Sigmoid colon (tissue), 7 donors: ENCODE measurements at places on chromosomes 16 and 17. TPM values are rescaled to one million over a fixed set of nuclear protein-coding genes. Genes with fewer than 3 reads are reported as not detected.

The TGFB1I1 gene
- 124 TPM for total RNA-seq

The SOST gene
- not detected for total RNA-seq

The CACNG1 gene
- total RNA-seq, result not detected

GRCh38 chr17:3911271-3912053 lies 4.8 kb downstream of the P2RX1 start:
- DNase-seq, result no peak

GRCh38 chr17:9472094-9472493 lies 103.5 kb downstream of the STX8 start:
- no peak for DNase-seq

DNA sequence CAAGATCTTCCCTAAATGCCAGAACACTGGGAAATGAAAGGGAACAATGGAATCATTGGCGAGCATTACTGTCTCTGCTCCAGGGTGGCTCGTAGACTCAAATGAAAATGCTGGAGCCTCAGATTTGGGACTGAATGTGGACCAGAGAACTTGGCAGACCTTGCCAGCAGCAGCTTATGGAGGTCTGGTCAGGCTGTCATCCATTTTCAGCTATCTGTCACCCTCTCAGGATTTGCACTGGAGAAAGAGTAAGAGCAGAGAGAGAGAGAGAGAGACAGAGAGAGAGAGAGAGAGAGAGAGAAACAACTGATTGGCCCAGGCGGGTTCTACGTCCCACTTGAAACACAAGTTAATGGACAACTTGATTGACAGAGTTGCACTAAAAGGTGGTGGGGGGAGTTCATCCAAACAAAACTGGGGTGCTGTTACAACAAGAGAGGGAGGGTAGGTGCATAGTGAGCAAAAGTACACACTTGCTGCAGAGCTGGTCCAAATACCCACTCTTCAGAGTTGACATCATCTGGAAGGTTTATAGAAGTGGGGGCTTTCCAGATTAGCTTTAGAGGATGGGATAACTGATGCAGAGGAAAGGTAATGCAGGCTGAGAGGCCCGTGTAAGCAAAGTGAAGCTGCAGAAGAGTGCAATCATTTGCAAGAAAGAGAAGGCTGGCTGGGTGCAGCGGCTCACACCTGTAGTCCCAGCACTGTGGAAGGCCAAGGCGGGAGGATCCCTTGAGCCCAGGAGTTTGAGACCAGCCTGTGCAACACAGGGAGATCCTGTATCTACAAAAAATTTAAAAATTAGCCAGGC lies 16.5 kb upstream of the NSMCE1 start:
- no peak for DNase-seq
